Stimulated activated CD4-positive, alpha-beta T cell treated with anti-CD3 and anti-CD28 coated beads, Interleukin-1b, Interleukin-23, amount 100 ng/mL, for 4 hours (primary cell): ENCODE measurements at places on chromosomes 1 and 21.

DNA sequence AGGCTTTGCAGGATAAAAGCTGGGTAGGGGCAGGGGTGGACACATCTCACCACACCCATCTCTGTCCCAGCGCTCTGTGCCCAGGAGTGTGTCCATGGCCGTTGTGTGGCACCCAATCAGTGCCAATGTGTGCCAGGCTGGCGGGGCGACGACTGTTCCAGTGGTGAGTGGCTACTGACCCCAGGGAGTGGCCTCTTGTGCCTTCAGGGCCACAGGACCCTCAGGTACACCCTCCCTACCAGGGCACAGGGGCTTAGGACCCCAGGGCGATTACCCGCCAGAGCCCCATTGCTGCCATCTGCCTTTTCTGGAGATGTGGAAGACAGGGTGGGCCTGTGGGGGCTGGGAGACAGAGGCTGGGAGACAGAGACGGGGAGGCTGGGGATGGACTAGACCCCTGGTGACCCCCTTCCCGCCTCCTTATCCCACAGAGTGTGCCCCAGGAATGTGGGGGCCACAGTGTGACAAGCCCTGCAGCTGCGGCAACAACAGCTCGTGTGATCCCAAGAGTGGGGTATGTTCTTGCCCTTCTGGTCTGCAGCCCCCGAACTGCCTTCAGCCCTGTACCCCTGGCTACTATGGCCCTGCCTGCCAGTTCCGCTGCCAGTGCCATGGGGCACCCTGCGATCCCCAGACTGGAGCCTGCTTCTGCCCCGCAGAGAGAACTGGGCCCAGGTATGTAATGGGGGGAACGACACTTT lies 12.8 kb downstream of the PEAR1 start:
- DNase-seq, result no peak

DNA sequence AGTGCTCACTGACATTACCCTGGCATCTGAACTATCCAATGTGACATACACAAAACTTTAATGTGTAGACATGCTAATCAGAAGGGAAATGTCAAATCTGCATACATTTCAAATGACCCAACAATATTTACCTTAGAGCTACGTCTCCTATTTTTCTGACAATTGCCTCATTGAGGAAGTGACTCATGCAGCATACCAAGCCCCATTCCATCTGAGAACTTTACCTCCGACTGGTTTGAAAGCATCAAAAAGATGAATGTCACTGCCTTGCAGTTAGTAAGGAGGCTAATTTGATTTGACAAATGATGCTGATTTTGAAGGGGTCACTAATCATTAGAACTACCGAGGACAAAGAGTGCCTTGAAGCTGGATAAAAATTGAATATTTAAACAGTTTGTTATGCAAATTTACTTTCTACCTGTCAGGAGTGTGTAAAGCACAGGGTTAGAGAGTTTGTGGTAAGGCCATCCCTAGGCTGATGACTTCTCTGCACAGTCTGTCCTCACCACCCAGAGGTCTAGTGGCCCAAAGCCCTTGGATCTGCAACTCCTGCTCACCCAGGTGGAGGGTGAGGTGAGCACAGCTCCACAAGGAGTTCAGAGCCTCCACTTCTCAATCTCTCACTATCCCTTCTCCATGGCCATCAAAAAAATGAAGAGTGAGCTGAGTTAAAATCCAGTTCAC lies 500.3 kb upstream of the C1orf87 start:
- DNase-seq, result no peak

- DNase-seq, result no peak
These were observed 81.9 kb upstream of the ARTN start for GRCh38 chr1:43851561-43852338.

- no peak for DNase-seq
These were observed 278.8 kb downstream of the AMY1C start for GRCh38 chr1:104028416-104029035.

GRCh38 chr21:36480618-36481017 lies 696 bp upstream of the CLDN14 start:
- no peak for DNase-seq

- no peak for DNase-seq
These were observed 233.8 kb upstream of the JUN start for GRCh38 chr1:59017501-59018231.

DNA sequence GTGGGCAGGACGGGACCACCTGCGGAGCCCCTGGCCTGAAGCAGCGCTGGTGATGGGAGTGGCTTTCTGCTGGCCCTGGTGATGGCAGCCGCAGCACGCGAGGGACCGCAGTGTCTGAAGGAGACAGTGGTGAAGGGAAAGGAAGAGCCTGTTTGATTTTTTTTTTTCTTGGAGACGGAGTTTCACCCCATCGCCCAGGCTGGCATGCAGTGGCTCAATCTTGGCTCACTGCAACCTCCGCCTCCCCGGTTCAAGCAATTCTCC lies 40.2 kb upstream of the TRAPPC10 start:
- no peak for DNase-seq

DNA sequence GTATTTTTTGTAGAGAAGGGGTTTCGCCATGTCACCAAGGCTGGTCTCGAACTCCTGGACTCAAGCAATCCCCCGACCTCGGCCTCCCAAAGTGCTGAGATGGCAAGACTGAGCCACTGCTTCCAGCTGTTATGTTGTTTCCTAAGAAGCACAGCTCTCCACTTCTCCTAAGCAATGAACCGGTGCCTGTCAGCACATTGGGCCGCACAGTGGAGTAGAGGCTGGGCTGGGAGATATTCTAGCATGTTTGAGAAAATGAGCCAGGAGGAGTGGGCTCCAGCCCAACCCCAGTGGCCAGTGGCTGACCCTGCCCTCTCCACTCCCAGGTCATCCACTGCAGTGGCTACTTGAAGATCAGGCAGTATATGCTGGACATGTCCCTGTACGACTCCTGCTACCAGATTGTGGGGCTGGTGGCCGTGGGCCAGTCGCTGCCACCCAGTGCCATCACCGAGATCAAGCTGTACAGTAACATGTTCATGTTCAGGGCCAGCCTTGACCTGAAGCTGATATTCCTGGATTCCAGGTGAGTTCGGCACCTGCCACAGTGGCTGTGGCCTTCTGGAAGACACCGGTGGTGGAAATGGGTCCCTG lies 27.0 kb downstream of the SIM2 start:
- DNase-seq, result no peak

GRCh38 chr21:42164064-42164789 lies 54.7 kb upstream of the ABCG1 start:
- peak; percentile 31 for DNase-seq

DNA sequence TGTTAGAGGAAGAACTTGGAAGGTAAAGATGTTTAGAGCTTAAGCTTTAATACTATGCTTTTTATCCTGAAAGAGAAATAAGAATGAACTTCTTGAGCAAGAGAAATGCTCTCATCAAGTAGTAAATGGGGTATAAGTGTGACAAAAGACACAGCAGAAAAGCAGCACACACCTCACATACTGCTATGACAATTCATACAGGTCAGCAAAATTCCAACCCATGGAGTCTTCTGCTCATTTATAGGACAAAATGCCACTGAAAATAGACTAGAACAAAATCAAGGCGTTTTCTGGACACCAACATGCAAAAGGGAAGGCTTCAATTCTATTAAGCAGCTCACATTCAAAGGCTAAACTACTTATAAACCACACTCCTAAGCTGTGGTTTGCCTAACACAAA lies 61.2 kb downstream of the EYA3 start:
- DNase-seq, result no peak

GRCh38 chr1:233605205-233605604 lies 8.7 kb upstream of the KCNK1 start:
- no peak for DNase-seq

DNA sequence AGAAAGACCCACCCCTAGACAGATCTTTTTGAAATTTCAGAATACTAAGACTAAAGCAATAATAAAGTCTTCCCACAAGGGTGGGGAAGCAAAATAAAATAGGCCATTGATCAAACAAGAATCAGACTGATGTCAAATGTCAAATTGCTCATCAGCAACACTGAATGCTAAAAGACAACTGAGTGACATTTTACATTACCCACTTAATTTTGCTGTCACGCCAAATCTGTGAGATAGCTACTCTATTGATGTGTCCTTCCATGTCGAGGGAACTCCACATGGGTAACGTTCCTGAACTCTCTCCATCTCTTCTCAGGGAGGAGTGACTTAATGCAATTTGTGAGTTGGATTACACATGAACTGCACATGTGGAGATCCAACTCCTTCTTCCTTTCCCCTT lies 271.7 kb upstream of the CAMK1G start:
- no peak for DNase-seq

DNA sequence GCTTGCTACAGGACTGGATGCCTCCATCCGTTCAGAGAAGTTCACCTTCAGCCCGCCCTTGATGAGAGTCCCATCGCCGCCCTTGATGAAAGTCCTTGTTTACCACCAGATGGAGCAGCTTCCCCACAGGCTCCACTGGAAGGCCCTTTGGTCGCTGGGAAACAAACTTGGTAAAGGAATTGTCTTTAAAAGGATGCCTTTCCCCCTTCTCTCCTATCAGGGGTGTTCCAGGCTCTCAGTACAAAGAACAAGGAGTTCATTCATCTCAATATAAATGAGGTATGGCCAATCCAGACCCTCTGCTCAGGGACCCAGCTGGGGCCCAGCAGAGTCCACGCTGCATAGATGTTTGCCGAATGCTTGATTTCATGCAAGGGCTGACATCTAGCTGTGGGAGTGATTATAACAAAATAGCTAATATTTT lies 50.8 kb downstream of the CAPN9 start:
- DNase-seq, result no peak

DNA sequence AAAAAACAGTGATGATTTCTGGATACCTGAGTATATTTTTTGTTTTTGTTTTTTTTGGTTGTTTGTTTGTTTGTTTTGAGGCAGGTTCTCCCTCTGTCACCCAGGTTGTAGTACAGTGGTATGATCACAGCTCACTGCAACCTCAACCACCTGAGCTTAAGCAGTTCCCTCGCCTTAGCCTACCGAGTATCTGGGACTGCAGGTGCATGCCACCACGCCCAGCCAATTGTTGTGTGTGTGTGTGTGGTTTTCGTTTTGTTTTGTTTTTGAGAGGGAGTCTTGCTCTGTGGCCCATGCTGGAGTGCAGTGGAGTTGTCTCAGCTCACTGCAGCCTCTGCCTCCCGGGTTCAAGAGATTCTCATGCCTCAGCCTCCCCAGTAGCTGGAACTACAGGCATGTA lies 55.3 kb upstream of the RCC1 start:
- no peak for DNase-seq

DNA sequence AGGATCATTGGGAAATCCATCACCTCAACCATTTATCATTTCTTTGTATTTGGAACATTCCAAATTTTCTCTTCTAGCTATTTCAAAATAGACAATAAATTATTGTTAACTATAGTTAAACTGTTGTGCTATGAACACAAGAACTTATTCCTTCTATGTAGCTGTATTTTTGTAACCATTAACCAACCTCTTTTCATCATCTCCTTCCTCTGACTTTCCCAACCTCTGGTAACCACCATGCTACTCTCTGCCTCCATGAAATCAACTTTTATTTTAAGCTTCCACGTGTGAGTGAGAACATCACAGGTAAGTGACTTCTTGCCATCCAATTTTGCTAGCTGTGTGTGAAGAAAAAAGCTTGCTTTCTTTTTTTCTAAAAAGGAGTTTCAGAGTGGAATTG lies 418 bp downstream of the IFI44L start:
- DNase-seq, result no peak

- no peak for DNase-seq
These were observed 48.7 kb upstream of the KCNJ15 start for GRCh38 chr21:38208118-38208517.

GRCh38 chr1:65471213-65471833 lies 50.9 kb downstream of the LEPR start:
- DNase-seq, result no peak

DNA sequence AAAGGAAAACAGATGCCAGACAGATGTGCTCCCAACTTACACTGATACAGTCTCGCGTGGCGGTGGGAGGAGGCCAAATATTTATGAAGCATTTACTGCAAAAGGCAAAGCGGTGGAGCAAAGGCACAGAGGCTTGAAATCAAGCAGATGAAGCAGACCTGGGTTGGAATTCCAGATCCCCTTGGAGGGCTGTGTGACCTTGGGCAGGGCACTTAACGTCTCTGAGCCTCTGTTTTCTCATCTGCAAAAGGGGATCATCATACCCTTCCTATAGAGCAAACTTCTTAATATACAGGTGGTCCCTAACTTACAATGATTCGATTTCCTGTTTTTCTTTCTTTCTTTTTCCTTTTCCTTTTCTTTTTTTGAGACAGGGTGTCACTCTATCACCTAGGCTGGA lies 54.1 kb downstream of the IGSF21 start:
- no peak for DNase-seq

DNA sequence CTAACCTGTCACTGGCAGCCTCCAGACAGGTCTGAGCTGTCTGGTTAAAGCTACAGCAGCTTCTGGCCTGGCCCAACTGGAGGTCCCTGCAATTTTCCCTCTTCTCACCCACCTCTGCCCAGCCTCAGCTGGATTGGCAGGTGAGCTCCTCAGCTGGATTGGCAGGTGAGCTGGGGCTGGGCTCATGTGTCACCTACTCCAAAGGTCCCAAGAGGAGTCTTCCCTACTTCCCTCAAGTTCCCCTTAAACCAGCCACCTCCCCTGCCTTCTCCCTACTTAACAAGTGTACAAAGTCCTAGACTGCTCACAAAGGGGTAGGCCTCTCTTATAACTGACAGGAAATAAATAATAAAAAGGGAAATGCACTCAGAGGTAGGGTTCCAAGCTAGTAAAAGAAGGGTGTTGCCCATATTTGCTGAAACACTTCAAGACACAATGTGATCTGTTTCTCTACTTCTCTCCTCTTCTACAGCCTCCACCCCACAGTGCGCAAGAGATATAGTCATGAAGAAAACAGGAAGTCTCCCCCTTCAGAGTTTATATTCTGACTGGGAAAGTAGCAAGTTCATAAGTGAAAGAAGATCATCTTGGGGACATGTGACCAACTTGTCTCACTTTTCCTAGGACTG lies at the start of gene GPA33:
GPA33 (minus strand) TSS at position 64 of the 629 bp plus-strand sequence. CDS start 90 bp downstream, outside the sequence.
- DNase-seq, result no peak

DNA sequence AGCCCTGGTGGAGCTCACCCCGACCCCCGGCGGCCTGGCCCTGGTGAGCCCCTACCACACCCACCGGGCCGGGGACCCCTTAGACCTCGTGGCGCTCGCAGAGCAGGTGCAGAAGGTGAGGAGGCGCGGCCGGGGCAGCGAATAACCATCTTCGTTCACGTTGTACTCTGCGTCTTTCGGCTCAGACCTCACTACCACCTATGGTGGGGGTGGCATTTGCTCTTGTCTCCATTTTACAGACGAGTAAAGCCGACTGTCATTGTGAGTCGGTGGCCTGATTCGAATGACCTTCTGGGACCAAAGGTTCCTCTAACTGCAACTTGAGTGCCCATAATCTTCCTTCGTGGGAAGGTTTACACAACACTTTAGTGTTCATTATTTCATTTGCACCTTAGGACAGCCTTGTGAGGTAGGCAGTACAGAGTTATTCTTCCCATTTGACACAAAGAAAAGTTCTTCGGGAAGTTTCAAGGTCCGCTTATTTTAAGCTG lies 506 bp downstream of the C1orf50 start:
- no peak for DNase-seq
